GM12878 (cell line): ENCODE measurements at places on chromosomes 4 and X. TPM values are rescaled to one million over a fixed set of nuclear protein-coding genes. Genes with fewer than 3 reads are reported as not detected.

The SMR3A gene
- total RNA-seq: not detected in 2 replicates

DNA sequence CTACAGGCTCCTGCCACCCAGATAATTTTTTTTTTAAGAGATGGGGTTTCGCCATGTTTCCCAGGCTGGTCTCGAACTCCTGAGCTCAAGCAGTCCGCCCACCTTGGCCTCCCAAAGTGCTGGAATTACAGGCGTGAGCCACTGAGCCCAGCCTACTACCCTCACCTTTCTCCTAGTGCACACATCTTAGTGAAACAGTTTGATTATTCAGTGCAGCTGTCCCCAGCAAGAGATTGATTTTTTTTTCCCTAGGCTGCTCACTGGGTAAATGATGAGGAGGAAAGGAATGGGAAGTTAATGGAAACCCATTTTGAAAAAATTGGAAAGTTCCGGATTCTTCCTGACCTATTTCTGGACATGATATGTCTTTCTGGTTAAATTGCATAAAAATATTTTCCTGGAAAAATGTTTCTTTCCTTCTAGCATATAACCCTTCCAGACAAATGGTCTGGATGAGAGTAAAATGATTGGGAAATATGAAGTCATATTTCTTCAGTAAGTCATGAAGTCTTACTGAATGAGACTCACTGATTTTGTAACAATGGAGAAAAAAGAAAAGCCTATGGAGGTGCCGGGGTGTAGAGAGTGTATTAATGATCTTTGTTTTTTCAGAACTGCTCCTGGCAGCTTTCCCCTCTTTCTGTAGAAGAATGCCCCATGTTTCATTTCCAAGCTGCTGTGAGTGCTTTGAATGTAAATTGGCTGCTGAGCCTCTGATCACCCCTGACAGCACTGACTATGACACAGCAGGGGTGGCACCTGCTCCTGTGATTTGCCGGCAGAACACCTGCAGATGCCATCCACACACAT, 19.5 kb upstream of the ZNF41 start:
- DNase-seq: no peak

The SRPK3 gene
- total RNA-seq: not detected in 2 replicates

The GAGE12E gene
- total RNA-seq: not detected in 2 replicates
